GM10248 (cell line): ENCODE measurements at places on chromosomes 1 and 21.
A peak's percentile ranks its signal among the peaks of the same experiment; 100 is the strongest.

GRCh38 chr1:162991444-162991843 lies 77.7 kb upstream of the RGS4 start:
- no peak for DNase-seq

DNA sequence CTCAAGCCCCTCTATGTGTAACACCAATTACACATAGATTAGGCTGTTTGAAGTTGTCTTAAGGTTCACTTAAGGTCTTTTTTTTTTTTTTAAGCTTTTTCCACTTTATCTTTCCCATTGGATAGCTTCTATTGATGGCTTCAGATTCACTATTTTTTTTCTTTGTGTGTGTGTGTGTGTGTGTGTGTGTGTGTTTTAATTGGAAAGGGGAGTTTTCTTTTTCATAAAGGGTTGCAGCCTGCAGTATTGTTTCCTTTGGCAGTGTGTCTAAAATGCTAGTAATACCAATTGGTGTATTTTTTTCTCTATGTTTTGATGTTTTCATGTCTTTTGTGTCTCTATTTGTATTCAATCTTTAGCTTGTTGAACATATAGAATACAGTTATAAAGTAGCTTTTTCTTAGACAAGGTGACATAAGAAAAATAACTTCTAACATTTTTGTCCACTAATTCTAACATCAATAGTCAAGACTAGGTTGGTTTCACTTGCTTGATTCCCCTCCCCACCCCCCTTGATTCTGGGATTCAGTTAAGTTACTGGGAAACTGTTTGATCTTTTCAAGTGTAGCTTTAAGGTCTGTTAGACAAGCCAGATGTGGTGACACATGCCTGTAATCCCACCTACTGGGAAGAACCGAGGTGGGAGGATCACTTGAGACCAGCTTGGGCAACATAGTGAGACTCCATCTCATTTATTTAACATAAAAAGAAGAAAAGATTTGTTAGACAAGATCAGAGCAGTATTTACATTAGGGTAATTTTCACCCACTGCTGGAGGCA lies 21.4 kb downstream of the PRRC2C start:
- no peak for DNase-seq

DNA sequence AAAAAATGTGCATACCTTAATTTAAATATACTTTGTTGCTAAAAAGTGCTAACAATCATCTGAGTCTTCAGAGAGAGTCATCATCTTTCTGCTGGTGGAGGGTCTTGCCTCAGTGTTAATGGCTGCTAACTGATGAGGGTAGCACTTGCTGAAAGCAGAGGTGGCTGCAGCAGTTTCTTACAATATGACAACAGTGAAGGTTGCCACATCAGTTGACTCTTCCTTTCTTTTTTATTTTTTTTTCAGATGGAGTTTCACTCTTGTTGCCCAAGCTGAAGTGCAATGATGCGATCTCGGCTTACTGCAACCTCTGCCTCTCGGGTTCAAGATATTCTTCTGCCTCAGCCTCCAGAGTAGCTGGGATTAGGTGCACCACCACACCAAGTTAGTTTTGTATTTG lies 2.6 kb upstream of the CFAP45 start:
- no peak for DNase-seq

DNA sequence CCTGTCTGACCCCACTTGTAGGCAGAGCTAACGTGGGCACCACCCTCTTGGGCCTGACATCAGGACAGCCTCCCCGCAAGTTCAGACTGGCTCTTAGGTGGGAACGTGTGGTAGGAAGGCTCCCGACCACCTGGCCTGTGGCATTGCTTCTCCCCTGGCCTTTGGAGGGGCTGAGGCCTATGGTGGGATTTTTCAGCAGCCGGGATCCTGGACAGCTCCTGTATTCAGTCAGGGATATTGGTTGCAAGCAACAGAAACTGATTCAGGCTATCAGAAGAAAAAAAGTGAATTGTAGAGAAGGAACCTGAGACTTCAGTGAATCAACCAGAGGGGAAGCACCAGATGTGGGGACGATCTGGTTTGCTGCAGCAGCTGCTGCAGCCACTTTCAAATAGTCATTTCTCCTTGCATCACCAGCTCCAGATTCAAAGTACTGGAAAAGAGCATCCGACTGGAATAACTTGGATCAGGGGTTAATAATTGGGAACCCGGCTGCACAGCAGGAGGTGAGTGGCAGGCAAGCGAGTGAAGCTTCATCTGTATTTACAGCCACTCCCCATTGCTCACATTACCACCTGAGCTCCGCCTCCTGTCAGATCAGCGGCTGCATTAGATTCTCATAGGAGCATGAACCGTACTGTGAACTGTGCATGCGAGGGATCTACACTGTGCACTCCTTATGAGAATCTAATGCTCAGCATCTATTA lies 5.9 kb downstream of the RNF186 start:
- no peak for DNase-seq

DNA sequence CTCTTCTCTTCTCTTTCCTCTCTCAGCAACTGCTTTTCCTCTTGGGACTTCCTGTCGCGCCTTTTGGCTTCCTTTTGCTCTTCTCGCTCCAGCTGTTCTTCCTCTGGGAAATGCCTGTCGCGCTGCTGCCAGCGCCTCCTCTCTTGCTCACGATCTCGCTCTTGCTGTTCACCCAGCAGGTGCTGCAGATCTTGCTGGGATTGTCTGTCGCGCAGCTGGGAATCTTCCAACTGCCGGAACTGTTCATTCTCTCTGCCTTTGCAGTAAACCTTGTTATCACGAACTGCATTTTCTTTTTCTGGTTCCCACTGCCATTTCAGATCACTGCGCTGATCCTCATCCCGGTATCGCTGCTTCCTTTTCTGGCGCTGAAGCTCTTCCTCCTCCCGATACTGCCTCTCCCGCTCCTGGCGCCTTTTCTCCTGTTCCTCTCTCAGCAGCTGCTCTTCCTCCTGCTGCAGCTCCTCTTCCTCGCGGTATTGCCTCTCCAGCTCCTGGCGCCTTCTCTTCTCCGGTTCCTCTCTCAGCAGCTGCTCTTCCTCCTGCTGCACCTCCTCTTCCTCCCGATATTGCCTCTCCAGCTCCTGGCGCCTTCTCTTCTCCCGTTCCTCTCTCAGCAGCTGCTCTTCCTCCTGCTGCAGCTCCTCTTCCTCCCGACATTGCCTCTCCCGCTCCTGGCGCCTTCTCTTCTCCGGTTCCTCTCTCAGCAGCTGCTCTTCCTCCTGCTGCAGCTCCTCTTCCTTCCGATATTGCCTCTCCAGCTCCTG lies 5.8 kb downstream of the TCHH start:
- DNase-seq: no peak

GRCh38 chr1:202081992-202082391 lies 40.7 kb upstream of the GPR37L1 start:
- DNase-seq: no peak

GRCh38 chr1:103373991-103374390 lies 151.5 kb upstream of the RNPC3 start:
- no peak for DNase-seq

DNA sequence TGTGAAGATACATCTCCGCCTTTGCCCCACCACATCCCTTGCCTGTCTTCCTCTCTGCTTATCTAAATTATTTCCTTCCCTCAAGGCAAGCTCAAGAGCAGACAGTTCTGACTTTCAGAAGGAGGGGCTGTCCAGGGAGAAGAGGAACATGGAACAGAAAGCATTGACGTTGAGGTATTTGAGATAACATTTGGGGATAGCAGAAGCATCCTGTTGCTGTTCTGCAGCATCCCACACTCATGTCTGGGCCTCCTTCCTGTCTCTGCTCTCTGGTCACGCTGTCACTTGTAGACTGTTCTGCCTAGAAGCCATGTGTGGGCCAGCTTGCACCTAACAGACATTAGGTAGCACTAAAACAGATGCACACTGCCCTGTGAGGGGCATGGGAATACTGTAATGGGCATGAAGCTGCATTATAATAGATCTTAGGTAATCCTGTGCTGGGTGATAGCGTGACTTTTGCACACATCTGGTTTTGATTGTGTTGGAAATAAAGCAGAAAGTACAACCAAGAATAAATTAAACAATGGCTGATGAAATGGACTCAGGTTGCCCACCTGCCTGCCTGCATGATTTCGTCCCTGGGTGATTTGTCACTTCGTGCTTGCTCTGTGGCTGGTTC lies 660 bp upstream of the RD3 start:
- DNase-seq: no peak

GRCh38 chr21:15015622-15016471 lies 49.0 kb downstream of the NRIP1 start:
- DNase-seq: no peak

- peak; percentile 68 for DNase-seq
Measured at GRCh38 chr1:234699795-234700665, 90.1 kb upstream of the IRF2BP2 start.

GRCh38 chr1:239718997-239719628 lies 332.7 kb downstream of the CHRM3 start:
- no peak for DNase-seq

GRCh38 chr1:170415710-170416372 lies 116.1 kb upstream of the GORAB start:
- no peak for DNase-seq

DNA sequence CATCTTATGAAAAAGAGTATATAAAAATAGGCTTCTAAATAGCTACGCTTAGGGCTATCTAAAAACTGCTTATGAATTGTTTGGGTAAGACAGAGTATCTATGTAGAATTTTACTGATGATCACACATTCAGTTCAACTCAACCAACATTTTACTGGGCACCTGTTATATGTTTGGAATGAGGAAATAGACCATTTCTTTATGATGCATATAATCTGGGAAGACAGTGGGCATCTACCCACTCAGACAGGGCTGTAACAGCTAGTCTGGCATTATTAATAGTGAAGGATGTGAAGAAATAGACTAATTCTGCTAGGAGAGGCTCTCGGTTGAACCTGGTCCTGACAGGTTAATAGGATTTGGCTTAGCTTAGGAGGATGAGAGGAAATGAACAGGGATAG lies 56.9 kb downstream of the TIAM1 start:
- DNase-seq: no peak

- no peak for DNase-seq
Measured at GRCh38 chr21:42079008-42079938, 8.2 kb downstream of the UMODL1 start.

DNA sequence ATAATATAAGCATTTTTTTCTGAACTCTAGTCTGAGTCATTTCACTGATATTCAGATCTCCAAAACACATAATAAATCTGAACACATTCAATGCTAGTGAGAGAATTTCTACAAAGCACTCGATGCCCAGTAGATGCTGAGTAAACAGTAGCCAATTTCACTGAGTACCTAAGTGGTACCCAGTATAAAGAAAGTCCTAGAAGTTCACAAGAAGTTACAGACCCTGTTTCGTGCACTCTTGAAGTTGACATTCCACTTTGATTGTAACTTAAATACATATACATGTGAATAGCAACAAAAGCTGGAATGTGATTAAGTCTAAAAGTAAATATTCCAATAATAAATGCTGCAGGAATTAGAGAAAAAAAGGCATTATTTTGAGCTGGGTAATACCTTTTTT lies 33.2 kb upstream of the RGS2 start:
- no peak for DNase-seq

GRCh38 chr1:9112961-9113880 lies 15.7 kb downstream of the GPR157 start:
- DNase-seq: no peak

- DNase-seq: no peak
Measured at GRCh38 chr21:14600569-14601297, 54.6 kb upstream of the SAMSN1 start.

DNA sequence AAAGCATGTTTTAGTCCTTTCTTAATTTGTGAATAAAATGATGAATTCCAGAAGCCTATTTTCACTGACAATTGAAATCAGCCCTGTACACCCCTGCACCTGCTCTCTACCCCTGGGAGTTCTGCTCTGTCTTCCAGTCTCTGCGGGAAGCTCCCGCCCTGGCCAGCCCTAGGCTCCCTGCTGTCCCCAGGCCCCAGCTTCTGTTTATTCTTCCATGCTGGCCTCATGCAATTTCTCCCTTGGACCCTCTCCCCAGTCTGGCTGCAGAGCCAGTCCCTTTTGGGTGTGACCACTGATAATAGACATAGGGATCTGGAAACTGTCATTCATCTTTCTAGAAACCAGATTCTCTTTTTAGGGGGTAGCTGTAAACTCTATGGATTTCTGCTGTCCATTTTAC lies 258.6 kb downstream of the GRIK3 start:
- DNase-seq: no peak

- no peak for DNase-seq
Measured at GRCh38 chr1:93783876-93784275, 95.1 kb downstream of the DNTTIP2 start.
